ENCODE measurements at places on chromosomes 7 and 10.
A peak's percentile ranks its signal among the peaks of the same experiment; 100 is the strongest.

DNA sequence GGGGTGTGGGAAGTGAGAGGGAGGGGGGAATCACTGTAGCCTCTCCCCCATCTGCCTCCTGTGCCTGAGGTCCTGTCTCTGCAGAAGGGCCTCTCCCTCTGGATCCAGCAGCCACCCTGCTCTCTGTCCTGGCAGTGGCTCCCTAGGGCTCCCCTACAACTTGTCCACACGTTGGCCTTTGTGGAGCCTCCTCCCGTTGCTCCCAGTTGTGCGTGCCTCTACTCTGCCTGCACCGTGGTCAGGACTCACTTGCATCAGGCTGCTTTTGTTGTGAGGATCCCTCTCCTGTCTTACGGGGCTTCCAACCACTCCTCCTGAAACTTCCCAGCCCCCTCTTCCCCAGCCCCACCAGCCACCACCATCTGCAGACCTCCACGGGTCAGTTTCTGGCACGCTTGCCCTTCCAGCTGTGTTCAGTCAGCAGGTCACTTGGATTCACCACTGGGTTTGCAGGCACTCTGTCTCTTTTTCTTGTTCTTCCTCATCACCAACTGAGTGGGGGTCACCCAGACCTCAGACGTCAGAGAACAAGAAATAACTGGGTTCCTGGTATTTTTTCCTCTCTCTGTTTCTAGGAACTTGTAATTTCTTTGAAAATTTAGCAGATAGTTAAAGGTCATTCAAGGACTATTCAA, 62.3 kb downstream of the RAMP3 start:
- no peak for DNase-seq

- DNase-seq, result no peak
Observed at GRCh38 chr10:49162761-49163310, 25.4 kb downstream of the TMEM273 start.

DNA sequence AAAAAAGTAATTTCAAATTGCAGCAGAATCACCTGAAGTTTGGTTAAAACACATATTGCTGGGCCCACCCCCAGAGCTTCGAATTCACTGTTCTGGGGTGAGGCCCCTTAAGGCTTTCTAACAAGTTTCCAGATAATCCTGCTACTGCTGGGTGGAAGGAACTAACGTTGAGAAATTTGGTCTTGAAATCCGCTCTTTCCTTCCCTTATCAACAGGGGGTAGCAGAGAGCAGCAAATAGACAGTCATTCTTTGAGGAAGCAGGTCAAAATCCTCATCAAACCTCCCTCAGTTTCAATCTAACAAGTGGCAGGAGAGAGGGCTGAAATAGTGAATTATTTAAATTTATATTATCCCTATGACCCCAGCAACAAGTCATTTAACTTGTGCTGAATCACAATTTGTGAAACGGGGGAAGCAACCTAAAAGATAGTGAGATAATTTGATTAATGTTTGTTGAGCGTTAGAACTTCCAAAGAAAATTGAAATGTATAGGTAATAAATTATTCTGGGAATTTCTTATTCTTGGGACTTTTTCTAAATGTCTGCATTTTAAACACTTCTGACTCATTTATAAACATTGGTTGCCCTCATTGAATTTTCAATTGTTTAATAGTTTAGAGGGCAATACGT, 21.7 kb upstream of the MALSU1 start:
- peak; percentile 67 for DNase-seq

DNA sequence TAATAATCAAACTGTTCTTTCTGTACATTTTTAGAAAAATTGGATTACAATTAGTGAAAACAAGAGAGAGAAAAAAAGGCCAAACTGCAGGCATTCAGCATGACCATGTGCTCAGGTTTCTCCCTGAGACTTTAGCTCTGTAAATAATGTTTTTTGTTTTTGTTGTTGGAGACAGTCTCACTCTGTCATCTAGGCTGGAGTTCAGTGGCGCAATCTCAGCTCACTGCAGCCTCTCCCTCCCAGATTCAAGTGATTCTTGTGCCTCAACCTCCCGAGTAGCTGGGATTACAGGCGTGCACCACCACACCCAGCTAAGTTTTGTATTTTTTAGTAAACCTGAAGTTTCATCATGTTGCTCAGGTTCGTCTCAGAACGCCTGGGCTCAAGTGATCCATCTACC, 23.0 kb downstream of the BZW2 start:
- DNase-seq, result no peak

- no peak for DNase-seq
Observed at GRCh38 chr10:51821045-51821444, 121.7 kb upstream of the CSTF2T start.

DNA sequence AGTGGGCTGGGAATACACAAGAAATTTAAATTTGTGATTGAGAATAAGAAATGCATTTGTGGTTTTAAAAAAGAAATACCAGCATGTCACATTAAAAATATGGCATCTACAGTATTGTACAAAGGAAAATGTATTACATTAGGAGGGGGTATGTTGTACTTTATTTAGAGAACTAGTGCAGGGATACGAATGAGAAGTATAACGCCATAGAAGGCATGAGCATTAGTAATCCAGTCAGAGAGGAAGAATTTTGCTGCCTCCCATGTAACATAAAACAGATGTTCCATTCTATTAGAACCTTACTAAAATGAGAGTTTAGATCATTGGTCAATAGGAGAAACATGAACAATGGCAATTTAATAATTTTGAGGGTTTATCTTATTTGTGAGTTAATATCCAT, 182.2 kb downstream of the ADK start:
- DNase-seq, result no peak

DNA sequence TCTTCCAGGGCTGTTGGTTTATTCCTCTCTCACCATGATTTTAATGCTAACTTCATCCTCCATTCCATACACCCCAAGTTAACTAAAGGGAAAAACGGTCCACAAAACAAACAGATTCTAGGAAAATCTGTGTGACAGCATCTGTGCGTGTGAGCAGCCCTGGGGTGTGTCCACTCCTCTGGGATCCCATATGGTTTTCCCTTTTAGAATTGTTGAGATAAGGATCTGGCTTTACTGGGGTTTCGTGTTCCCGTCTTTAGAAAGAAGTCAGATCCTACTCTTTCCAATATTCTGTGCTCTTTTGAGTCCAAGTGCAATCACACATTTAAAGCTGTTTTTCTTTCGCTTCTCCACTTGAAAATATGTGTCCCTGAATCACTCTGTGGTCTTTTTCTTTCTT, 257.1 kb downstream of the KLF6 start:
- no peak for DNase-seq
